ENCODE measurements at places on chromosomes 12 and 14.

GRCh38 chr14:34711796-34712712 lies 2.3 kb downstream of the CFL2 start:
- no peak for DNase-seq

DNA sequence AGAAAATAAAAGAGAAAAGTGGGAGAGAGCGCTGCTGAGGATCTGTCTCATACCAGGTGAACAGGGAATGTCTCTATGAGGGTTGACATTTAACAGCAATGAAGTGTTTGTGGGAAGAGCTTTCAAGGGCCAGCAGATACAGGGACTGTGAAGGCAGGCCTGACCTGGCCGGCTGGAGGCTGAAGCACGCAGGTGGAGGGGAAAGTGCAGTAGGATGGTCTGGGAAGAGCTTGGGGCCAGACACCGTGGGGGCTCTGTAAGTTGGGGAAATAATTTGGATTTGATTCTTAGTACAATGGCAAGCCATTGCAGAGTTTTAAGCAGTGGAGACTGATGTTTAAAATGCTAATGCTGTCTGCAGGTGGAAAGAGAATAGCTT lies 23.8 kb upstream of the DHRS2 start:
- no peak for DNase-seq

DNA sequence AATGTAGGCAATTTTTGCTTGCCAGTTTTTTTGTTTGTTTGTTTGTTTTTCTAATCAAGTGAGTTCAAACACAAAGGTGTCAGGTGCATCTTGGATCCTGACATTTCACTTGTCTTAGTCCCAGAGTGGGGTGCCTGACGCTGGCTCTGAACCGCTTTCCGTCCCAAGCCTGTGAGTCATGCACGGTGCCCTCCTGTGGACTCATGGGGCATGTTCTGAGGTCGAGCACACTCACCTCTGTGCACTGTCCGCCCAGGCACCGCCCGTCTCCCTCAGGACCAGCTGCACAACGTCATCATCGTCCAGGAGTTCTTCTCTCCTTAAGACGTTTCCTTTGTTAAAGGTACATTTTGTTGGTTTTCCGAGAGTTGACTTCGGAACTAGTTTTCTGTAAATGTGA lies 98.2 kb downstream of the GLT1D1 start:
- no peak for DNase-seq

DNA sequence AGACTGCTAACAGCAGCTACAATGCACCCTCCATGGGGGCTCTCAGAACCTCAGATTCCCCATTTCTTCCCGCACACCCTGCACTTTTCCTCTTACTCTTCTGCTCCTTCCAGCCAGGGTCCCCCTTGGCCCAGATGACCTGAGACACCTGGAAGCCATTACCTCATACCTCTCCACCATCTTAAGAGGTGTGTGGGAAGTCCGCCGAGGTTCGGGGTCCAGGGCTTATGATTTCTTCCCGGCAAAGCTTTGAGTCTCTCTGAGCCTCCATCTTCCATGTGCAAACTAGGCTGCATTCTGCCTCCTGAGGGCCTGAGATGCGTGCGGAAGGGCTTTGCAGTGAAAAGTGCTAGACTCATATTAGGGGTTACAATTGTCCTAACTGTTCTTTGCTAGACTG lies 5.3 kb downstream of the GSC start:
- DNase-seq, result no peak

DNA sequence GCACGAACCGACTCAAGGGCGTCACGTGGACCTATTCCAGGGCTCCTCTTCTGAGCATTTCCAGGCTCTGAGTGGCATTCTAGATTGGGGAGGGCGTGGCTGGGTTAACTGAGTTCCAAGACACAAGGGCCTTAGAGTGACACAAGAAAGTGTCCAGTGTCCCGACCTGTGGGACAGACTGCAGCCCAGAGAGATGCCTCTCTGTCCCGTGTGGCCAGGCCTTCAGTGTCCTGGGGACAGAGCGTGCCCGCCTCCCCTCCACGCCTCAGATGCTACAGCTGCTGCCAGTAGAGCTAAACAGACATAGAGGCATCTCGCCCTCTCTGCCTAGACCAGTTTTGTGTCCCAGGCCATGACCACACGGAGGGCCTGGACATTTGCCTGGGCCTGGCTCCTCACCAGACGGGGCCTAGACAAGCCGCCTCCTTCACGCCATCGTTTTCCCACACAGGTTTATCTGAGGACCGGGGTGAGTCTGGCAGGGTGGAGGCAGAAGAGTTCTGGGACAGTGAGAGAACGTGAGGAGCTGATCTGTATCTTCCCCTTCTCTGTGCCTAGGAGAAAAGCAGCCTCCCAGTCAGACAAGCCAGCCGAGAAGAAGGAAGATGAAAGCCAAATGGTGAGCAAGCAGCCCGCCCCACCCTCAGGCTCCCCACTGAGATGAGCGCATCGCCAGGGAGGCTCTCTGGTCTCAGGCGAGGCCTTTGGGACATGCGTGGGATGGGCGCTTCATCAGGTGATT lies 27.1 kb downstream of the DEGS2 start:
- no peak for DNase-seq

Data from left kidney (tissue), 8 donors.